Activated naive CD4-positive, alpha-beta T cell treated with anti-CD3 and anti-CD28 coated beads, Interleukin-2, amount 50 U/mL, for 72 hours (primary cell): ENCODE measurements at places on chromosomes 7 and 10. TPM values are rescaled to one million over a fixed set of nuclear protein-coding genes. Genes with fewer than 3 reads are reported as not detected.

DNA sequence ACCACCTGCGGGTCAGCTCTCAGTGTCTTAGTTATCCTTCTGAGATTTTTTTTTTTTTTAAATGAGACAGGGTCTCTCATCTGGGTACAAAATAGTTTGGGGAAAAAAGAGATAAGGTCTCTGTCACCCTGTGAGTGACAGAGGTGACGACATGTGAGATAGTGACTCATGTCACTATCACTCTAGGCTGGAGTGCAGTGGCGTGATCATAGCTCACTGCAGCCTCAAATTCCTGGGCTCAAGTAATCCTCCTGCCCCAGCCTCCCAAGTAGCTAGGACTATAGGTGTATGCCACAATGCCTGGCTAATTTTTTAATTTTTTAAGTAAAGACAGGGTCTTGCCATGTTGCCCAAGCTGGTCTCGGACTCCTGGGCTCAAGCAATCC, 10.4 kb downstream of the BLVRA start:
- DNase-seq: no peak

DNA sequence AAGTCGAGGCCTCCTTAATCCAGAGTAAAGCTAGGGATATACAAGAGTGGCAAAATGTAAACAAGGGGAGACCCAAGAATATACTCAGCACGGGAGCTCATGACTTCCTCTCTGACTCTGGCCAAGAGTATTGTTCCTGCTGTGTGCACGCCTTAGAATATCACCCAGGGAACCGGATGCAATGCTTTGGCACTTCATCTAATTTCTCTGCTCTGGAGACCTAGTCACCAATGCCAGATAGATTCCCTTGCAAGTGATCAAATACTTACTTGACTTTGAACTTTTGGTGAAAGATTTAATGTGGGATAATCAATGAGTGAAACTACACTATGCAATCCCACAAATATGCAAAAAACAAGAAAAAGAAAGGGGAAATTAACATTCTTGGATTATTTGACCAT, 695.5 kb downstream of the INHBA start:
- no peak for DNase-seq

NKX2-3 gene
- not detected for total RNA-seq

DNA sequence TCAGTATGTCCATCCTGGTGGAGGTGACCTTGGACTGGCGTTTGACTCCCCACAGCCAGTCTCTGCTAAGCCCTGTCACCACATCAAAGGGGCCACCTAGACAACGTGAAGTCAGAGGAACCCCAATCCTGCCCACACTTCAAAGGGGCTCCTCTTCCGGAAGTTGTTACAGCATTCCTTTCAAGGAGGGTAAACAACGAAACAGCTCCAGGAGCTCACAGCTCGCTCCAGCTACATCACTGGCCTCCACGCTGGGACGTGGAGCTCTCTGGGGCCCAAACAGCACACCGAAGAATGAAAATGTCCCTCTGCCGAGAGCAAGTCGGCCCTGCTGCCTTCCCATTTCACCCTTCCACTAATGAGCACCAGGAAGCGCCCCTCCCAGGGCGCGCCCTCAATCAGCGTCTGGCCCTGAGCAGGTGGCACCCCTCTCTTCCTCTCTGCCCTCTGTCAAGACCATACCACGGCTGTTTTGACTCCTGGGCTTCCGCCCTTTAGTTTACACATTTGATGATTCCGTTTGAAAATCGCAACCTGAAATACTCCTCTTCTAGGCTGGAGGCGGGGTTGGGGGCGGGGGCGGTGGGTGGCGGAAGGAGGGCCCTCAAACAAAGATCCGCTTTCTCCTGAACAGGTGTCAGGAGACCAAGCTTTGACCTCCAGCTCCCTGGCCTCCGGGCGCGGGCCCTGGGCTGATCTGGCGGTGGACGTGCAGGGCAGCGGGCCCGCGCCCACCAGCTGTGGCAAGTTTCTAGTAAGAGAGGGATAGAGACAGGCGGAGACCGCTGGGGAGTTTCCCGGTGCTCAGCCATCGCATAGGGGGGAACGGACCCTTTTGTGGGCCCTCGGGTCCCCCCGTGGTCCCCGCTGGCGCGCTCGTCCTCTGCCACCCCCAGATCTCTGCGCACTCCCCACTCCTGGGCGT, 53.1 kb upstream of the KDM7A start:
- DNase-seq: peak; percentile 66

- DNase-seq: no peak
These were observed 74.9 kb upstream of the PPIF start for GRCh38 chr10:79272353-79272752.

DNA sequence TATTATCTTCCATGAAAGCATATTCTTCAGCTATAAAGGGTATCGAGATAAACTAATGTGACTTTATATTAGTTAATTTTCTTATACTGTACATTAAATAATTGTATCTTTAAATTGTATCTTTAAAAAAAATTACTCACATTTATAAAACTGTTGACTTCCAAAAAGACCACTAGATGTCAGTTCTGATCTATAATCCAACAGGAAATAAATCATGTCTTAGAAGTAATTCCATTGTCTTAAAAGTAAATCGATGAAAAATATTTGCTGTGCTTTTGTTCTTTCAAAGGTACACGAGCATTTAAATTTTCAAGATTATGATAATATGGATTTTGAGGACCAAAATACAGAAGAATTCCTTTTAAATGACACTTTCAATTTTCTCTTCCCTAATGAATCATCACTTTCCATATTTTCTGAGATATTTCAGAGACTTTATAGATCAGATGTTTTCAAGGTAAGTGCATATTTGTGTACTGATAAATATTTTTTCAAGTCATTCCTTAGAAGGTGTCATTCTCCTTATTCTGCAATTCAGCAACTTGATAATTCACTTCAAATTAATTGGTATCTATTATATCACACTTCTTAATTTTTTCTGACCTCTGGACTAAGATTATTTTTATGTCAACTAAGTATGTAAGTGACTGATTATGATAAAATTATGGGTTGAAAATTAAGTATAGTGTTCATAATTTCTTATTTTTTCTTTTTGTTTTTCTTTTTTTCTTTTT, 138.5 kb downstream of the CPED1 start:
- no peak for DNase-seq

GRCh38 chr7:113402482-113402881, 284.1 kb upstream of the SMIM30 start:
- DNase-seq: no peak

DNA sequence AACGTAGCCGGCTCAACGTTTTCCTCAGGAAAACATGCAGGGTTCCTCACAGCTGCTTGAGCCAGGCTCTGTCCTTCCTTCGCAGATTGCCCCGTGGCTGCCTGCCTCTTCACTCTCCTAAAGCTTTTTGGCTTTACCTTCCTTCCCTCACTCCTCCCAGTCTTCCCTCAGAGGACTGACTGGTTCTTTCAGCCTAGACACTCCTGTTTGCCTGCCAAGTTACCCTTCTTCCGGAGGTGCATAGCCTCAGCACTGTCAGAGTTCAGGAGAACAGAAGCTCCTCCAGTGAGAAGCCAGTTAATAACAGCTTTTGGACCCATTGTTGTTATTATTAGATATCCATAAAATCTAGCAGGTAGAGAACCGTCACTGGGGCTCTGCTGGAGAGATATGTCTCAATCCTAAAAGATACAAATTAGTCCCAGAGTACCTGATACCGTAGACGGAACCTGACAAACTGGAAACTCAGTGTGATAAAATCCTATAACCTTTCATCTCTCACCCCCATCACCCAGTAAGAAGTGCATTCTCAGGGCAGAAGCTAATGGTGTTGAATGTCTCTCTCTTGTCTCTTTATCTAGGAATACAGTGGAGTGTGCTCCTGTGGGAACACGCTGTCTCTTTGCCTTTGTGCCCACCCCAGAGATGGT, 79.6 kb downstream of the SND1 start:
- no peak for DNase-seq

GRCh38 chr10:102642736-102643335, 1.4 kb upstream of the TRIM8 start:
- no peak for DNase-seq

DNA sequence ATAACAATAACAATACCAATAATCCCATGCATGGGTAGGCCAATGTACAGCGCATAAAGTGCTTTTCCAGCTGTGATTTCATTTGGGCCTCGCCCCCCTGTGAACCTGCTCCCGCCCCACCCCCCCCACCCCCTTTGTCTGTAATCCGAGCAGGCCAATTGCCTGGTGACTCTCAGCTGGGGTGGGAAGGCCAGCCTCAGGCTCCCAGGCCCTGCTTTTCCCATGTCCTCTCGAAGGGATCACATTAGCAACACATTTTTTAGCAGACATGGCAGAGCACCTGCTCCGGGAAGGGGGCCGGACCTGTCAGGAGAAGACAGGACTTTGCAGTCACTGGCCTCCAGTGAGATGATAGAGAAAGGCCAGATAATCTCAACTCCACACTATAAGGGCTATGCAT, 439.3 kb downstream of the RPS24 start:
- DNase-seq: no peak

EGR2 gene
- total RNA-seq: 54.5 TPM

- no peak for DNase-seq
These were observed 264.9 kb upstream of the FERD3L start for GRCh38 chr7:19410106-19410505.

- DNase-seq: no peak
These were observed 57.8 kb downstream of the ANKMY2 start for GRCh38 chr7:16587790-16588189.

DNA sequence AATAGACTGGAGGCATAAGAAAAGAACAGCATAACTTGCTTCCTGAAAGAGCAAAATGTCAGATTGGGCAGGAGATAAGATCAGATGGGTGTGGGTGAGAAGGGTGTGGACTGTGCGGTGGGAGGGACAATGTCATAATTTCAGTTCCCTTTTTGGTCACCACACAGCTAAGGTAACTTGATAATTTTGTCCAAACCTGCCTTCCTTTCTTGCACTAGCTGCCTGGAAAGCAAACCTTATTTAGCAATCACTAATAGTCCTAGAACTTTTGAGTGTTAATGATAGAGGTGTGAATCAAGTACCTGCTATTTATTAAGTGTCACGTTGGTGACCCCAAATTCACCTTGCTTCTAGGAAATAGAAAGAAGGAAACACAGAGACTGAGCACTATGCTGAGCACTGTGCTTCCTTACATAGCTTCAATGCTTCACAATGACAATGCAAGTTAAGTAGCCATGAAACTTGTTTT, 72.4 kb upstream of the SP4 start:
- DNase-seq: peak; percentile 64

ZFYVE27 gene
- 28.0 TPM for total RNA-seq

DNA sequence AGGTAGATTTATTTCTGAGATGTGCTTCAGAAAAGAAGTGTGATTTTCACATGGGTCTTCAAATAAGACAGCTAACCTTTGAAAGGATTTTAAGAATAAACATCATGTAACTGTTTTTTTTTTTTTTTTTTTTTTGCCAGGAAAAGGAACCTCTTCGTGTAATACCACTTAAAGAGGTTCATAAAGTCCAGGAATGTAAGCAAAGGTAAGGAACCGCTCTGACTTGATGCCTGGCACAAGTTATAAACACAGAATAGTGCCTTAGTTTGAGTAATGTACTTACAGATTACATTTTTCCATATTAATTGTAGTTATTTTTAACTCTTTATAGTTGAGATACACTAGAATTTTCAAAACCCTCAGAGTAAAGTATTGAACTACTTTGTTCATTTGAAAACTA, 30.4 kb upstream of the ARMS2 start:
- DNase-seq: no peak

GRCh38 chr7:142348100-142348499, 90.2 kb upstream of the PRSS58 start:
- no peak for DNase-seq

GRCh38 chr10:15897287-15897686, 37.0 kb upstream of the MINDY3 start:
- DNase-seq: no peak

VWA2 gene
- total RNA-seq: not detected

SSC4D gene
- 0.61 TPM for total RNA-seq

RNLS gene
- total RNA-seq: 3.8 TPM

DNA sequence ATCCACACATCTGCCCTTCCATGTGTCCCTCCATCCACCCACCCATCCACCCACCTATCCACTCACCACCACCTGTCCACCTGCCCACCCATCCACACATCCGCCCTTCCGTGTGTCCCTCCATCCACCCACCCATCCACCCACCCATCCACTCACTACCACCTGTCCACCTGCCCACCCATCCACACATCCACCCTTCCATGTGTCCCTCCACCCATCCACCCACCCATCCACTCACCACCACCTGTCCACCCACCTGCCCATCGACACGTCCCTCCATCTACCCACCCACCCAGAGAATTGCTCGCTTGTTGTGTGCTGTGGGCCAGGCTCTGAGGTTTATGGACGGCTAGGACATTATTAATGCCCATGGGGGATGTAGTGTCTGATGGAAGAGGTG, 500.2 kb downstream of the DNAJB6 start:
- no peak for DNase-seq

GRCh38 chr10:119337796-119338432, 130.5 kb downstream of the GRK5 start:
- no peak for DNase-seq

TRPV5 gene
- total RNA-seq: not detected

GRCh38 chr7:133535308-133535707, 282.4 kb downstream of the EXOC4 start:
- DNase-seq: no peak

DNA sequence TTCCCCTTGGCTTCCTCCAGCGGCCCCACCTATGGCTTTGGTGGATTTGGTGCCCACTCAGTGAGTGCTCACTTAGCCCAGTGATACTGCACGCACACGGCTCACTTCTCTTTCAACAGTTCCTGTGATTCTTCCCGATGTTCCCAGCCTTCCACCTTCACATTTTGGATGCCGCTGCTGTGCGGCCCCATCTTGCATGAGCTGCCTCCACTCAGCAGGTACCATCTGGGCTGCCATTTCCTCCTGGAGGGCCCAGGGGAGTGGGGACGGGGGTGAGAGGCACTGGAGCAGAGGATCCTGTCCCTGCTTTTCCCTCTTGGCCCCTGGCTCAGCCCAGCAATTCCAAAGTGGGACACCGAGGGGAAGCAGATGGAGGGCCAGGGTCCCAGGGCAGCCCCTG, 323.3 kb upstream of the ZNF32 start:
- no peak for DNase-seq

DNA sequence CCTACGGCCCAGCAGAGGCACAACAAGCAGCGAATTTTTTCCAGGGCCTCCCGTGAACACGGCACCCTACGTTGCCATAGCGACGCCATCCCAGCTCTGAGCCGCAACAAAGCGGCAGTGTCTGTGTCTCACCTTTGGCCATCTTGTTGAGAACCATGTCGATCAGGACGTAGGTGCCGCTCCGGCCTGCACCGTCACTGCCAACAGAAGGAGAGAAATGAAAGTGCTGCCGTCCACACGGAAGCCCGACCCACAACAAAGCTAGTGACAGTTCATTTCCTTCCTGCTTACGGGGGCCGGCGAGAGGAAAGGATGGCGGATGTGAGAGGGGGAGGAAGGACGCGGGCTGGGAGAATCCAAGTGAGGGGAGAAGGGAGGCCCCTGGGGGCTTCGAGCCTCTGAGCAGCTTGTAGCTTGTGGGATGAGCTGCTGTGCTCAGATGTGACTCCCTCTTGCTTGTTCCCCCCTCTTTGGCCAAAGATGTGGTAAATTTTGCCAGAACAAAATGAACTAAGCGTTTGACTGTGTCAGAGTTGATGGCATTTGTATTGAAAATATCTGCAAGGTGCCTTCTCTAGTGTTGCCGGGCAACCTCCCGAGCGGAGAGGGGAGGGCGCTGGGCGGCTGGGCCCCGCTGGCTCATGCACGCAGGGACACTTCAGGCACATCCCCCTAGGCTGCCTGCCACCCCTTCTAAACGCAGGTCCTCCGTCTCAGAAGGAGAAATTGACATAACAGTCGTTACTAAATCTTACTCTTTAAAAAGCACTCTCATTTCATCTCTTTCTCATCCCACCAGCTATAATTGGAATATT, 232.2 kb downstream of the DNAJB6 start:
- peak; percentile 69 for DNase-seq
